ENCODE measurements at places on chromosomes 12 and 14.

DNA sequence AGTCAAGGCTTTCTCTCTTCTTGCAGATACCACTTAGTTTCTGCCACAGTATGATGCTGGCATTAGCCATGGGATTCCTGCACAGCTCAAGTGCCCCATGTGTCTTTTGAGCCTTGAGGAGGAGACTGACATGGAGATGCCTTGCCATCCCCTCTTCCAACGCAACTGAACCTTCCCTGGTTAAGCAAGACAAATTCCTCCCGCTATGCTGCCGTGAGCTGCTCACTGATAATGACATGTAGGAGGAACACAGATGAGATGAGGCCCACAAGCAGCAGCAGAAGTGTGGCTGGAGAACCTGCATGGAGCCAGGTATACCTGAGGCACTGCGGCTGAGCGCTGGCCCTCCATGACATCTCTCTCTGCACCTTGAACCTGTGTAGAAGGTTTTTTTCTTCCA, 15.4 kb upstream of the PPP1R1A start:
- no peak for DNase-seq

- DNase-seq, result no peak
These were observed 216.7 kb downstream of the TMEM132C start for GRCh38 chr12:128483526-128484255.

DNA sequence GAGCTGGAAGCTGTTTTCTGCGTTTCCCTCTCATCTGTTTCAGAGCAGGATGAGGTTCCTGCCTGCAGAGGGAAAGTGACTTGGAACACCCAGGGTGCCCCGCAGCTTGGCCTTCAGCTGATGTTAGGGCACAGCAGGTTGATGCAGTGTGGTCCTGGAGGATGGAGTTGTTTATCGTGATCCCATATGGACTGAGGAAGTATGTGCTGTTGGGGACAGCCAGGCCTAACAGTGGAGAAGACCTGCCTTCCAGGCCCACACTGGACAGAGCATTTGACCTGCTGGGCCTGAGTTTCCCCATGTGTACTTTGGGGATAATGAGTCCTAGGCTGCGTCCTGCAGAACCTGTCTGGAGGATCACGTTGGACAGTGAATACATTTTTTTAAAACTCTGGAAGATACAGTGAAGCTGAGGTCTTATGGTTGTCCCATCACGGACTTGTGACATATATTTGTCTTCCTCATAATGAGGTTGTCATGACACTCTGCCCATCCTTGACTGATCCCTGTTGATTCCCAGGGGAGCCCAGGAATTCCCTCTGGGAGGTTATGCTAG, 12.8 kb downstream of the SERPINA1 start:
- DNase-seq, result no peak

- DNase-seq, result no peak
These were observed 1.3 kb downstream of the RAPGEF3 start for GRCh38 chr12:47757364-47757839.

GRCh38 chr12:50566066-50566465, 61.3 kb downstream of the DIP2B start:
- DNase-seq, result no peak

GRCh38 chr14:90382491-90383125, 14.2 kb upstream of the CALM1 start:
- peak; percentile 88 for DNase-seq

- DNase-seq, result no peak
These were observed 220.7 kb downstream of the NOVA1 start for GRCh38 chr14:26377150-26377549.

- no peak for DNase-seq
These were observed 27.4 kb upstream of the TMCC3 start for GRCh38 chr12:94677778-94678177.

GRCh38 chr12:124513297-124513867, 54.0 kb downstream of the NCOR2 start:
- DNase-seq, result no peak

- DNase-seq, result no peak
These were observed 7.3 kb upstream of the ITFG2 start for GRCh38 chr12:2805143-2805520.

DNA sequence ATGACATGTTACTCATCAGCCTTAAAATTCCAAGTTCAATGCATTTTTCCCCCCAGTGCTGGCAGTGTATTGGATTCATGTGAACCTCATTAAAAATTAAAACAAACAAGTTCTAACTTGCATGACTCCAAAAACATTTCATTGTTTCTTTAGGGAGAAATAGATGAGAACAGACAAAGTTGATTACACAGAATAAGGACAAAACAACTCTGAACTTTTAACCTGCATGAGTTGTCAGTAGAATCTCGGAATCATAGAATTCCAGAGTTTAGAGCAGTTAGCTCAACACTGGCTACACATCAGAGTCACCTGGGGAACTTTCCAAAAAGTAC, 127.5 kb downstream of the TMX1 start:
- no peak for DNase-seq

DNA sequence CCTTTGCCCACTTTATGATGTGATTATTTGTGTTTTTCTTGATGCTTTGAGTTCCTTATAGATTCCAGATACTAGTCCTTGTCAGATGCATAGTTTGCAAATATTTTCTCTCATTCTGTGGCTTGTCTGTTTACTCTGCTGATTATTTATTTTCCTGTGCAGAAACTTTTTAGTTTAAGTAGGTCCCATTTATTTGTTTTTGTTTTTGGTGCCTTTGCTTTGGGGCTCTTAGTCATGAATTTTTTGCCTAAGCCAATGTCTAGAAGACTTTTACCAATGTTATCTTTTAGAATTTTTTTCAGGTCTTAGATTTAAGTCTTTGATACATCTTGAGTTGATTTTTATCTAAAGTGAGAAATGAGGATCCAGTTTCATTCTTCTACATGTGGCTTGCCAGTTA, 667.3 kb downstream of the SLC16A7 start:
- no peak for DNase-seq

DNA sequence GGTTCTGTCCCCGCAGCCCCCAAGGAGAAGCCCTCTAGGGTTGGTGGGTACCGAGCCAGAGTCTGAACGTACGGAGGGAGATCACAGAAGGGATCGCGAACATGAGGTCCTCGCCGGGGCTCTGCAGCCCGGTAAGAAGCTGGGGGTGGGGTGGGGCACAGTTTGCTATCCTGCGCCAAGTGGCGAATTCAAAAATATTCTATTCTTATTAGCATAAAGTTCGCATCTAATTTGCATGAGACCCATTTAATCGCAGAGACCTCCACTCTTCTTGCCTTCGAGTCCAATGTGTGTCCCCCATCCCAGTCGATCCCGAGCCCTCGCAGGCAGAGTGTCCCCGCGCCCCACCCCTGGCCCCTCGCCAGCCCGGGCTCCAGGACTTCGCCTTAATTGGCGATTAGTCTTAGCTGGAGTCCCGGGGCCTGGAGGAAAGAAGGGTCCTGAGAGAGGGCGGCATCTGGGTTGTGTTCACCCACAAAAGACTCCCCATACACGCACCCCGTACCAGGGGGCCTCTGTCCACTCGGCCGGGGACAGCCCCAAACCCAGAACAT, 604 bp upstream of the ARHGEF25 start:
- no peak for DNase-seq

DNA sequence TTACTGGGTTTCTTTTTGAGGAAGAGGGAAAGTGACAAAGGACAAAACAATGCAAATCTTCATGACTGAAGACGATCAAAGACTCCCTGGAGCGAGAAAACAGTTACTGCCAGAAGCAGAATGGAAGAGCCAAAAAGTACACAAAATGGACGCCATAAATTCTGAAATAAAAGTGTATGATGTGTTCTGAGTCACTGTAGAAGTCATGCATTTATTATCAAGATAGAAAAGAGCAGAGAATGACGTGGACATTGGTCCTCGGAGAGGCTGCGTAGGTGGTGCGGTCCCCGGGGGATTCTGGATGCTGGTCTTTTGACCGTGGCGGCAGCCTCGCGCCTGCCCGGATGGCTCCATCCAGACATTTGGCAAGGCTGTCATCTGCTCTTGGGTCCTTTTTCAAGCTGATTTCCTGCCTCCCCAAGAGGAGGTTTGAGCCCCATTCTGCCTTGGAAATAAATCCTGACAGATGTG, 52.8 kb downstream of the C14orf132 start:
- no peak for DNase-seq

GRCh38 chr14:104080376-104081260, 4.9 kb upstream of the ASPG start:
- DNase-seq, result no peak

- DNase-seq, result no peak
These were observed 44.7 kb downstream of the TCHP start for GRCh38 chr12:109944561-109945359.

DNA sequence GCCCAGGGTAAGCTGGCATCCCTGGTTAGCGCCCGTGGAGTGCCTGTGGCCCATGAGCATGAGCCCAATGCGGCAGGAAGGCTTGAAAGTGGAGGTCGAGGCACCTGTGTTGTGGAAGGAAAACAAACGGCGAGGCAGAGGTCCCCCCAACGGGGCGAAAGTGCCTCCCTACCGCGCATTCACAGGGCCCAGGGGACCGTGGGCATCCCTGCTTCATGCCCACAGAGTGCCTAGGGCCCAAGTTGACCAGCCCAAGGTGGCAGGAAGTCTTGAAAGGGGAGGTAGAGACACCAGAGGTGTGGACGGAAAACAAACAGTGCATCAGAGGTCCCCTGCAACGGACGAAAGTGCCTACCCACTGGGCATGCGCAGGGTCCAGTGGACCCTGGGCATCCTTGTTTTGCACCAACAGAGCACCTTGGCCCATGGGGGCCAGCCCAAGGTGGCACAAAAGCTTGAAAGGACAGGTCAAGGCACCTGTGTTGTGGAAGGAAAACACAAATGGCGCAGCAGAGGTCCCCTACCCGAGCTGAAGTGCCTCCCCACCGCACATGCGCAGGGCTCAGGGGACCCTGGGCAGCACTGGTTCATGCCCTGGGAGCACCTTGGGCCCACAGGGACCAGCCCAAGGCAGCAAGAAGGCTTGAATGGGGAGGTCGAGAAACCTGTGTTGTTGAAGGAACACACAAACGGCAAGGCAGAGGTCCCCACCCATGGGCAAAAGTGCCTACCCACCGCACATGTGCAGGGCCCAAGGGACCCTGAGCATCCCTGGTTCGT, 377.5 kb downstream of the ALG10 start:
- DNase-seq, result no peak

DNA sequence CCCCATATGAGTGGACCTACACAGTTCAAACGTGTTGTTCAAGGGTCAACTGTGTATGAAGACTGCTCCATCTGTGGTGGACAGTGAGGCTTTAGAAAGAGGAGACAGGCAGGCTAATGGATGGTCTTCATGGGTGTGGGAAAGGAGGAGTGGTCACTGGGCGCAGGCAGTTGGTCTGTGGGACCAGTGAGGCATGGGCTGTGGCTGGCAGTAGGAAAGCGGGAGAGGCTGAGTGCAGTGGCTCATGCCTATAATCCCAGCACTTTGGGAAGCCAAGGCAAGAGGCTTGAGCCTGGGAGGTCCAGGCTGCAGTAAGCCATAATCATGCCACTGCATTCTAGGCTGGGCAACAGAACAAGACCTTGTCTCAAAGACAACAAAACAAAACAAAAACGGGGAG, 2.0 kb upstream of the NR4A1 start:
- no peak for DNase-seq

DNA sequence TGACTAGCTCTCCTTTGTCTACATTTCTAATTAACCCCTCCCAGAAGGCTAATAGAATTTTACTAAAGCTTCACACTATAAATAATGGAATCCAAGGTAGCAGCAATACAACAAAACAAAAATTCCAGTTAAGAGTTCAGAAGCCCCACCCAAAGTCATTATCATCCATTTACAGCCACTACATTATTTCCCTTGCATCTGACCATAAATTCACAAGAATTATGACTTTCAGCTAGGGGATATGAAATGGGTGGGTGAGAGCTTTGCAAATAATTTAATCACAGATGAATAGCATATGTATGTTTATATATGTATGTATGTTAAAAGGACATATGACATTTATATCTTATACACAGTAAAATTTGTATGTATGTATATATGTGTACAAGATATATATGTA, 65.3 kb upstream of the PTGDR start:
- DNase-seq, result no peak

DNA sequence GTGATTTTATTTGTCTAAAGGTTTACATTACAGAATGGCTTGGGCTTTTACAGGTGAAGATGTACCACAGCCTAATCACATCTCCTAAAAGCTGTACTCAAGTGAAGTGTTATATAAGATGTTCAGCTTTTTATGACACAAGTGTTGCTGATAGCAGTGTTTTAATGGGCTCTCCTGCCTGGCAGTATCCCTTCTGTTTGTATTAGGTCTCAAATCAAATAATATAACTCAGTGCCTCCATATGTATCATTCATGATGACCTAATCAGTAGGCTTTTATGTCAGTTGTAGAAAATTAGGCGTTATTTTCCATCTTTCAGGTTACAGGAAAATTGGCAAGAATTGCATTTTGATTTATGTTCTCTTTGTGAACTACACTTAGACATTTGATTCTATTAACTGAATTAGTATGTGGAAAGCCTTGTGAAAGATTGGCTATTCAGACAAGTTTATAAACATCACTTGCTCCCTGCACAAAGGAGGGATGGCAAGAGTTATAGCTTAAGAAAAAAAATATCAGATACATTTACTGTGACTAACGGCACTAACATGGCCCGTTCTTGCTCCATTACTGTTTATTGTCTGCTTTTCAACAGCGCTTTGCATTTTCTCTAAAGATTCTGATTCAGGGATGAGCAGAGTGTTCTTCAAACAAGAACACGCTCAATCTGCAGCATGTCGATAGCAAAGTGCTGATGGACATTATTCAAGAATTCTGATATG, 143.7 kb upstream of the DIO2 start:
- DNase-seq, result no peak

- DNase-seq, result no peak
These were observed 36.9 kb downstream of the SLC15A4 start for GRCh38 chr12:128786741-128787391.

- DNase-seq, result no peak
These were observed 23.4 kb downstream of the SYNDIG1L start for GRCh38 chr14:74402401-74403251.

- no peak for DNase-seq
These were observed 316.4 kb downstream of the MED13L start for GRCh38 chr12:115960868-115961802.

GRCh38 chr14:52412426-52412825, 98.3 kb downstream of the PTGER2 start:
- no peak for DNase-seq

DNA sequence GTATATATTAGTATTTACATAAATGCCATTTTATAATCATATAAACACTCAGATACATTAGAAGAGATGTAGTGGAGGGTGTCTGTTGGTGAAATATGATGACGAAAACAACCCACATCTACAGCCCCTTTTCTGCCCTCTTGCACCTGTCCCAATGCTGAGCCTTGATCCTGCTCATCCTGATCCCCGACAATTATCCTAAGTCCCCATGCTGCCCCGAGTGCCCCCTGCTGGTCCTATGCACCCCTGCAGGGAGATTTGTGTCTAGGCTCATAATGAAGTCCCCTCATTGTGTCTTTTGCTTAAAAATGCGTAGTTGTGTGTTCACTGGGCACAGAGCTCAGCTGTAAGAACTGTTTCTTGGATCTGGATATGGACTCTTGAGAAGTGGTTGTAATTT, 554.5 kb downstream of the TMEM121 start:
- DNase-seq, result no peak

- no peak for DNase-seq
These were observed 348.5 kb downstream of the EGLN3 start for GRCh38 chr14:33602396-33602795.

GRCh38 chr14:72565149-72565559, 328.7 kb downstream of the DPF3 start:
- no peak for DNase-seq
